Stimulated activated CD8-positive, alpha-beta memory T cell treated with anti-CD3 and anti-CD28 coated beads, Interleukin-7, amount 100 ng/mL, for 1 hour (primary cell): ENCODE measurements at places on chromosomes 11 and 22.

DNA sequence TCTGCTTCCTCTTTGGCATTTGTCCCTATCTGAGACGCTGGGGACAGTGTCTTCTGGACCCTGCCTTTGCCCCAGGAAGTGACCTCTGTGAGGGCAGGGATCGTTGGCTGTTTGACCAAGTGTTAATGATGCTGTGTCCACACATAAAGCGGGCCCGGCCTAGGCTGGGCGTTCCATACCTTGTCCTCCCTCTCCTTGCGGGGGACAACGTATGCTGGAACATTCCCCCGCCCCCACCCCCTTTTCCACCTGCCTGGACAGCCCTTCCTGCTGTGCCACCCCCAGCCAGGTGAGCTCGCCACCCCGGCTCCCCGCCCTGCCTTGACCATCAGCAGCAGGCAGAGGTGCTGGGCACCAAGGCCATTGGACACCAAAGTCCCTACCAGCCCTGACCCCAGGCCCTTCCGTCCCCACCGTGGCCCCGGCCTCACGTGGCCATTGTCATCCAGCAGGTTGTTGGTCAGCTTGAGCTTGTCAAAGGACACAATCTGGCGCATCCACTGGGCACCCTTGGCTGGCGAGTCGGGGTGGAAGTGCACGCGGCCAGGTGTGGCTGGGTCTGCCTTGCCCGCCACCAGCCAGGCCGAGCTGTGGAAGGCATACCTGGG lies 4.1 kb upstream of the NUDT8 start:
- DNase-seq: no peak

DNA sequence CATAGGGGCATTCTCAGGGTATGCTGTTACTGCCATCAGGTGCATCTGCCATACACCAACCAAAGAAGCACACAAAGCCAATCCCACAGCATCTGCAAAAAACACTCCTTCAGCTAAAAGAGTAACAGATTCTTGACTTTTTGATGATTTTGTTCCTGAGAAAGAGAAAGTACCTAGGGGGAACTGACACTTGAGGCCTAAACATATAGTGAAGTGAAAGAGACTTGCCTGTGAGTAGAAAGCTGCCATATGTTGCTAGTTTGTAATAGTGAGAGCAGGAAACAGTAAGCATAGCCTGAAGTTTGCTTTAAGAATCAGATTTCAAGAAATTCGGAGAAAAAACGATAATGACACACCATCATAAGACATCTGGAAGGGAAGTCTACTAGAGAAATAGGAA lies 97.9 kb upstream of the CTSC start:
- DNase-seq: no peak

- DNase-seq: no peak
Observed at GRCh38 chr11:74009675-74010305, 905 bp upstream of the UCP3 start.

DNA sequence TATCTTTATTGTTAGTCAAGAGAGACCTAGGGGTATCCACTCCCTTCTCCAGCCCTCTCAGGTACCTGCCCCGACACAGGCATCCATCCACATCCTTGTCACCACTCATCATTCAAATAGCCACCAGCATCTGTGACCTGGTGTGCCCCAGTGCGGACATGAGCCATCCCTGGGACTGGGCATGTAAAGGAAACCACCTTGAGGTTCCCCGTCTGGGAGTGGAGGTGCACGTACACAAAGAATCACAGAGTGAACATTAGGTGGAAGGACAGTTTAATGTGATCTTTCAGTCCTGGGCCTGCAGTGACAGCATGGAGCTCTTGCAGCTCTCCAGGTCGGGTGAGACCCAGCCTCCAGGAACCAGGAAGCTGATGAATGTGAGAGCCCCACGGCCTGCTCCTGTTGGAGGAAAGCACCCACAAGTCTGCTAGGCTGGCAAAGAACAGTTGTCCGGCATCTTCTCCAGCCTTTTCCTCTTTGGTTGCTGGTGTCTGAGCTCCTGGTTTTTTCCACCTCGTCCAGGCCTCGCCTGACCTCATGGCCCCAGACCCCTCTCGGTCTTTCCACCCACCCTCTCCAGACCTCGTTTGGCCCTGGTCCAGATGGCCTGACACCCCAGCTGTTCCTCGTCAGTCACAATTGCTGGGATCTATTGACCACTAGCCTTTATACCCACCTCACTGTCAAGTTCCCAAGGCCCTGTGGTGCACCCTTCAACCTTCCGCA lies 16.5 kb downstream of the PSMD13 start:
- no peak for DNase-seq

- no peak for DNase-seq
Observed at GRCh38 chr22:42717197-42717928, 3.3 kb downstream of the A4GALT start.

DNA sequence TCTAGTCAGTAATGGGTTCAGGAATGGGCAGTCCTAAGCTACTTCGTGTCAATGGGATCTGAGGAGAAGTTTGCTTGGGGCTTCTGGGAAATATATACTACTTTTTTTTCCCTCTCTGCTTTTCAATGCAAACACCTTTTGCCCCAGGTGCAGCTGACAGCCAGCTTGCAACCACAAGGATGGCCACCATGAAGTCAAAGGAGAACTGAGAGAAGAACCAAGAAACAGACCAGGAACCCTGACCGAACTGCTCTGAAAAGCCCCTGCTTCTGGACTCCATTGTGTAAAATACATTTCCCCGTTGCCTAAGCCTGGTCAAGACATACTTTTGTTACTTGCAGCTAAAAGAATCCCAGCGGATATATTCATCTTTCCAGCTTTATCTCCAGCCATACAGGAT lies 20.1 kb upstream of the CD44 start:
- no peak for DNase-seq

- DNase-seq: no peak
Observed at GRCh38 chr11:107605061-107606006, 14.4 kb downstream of the ELMOD1 start.

- DNase-seq: peak; percentile 29
Observed at GRCh38 chr11:36509201-36509639, 852 bp downstream of the TRAF6 start.

- no peak for DNase-seq
Observed at GRCh38 chr22:20805972-20806471, 32.1 kb downstream of the SERPIND1 start.

DNA sequence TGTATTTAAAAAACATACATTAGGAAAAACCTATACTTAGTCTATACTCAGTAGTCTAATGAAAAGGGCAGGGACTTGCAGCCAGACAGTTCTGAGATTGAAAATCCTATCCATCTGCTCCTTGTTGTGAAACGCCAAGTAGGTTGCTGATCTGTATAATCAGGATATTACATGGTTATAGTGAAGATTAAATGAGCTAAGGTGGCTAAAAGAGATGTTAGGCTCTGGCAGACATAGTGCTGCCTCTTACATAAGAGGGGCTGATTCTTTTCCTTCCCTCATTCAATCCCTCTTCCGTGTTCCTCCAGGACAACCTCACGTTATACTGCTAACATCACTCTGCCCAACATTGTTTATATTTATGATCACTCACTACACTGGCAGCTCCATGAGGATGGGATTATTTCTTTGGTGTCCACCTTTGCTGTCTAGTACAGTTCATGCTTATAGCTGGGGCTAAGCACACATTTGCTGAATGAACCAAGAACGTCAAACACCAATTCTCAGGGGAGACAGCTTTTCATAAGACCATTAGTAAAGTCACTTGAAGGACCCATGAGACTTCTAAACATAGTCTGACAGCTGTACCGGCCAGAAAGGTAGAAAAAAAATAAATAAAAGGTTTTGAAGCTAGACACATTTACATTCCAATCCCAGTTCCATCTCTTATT lies 46.3 kb downstream of the GAB2 start:
- DNase-seq: no peak

GRCh38 chr11:45899448-45900174 lies 7.5 kb downstream of the FREY1 start:
- no peak for DNase-seq

GRCh38 chr11:56624661-56625110 lies 10.0 kb upstream of the OR5M1 start:
- DNase-seq: no peak

GRCh38 chr11:69878927-69879728 lies 59.9 kb upstream of the FGF3 start:
- DNase-seq: no peak
